ENCODE measurements at places on chromosomes 4 and X.

- DNase-seq: no peak
These were observed 11.8 kb downstream of the CASP6 start for GRCh38 chr4:109691411-109691920.

DNA sequence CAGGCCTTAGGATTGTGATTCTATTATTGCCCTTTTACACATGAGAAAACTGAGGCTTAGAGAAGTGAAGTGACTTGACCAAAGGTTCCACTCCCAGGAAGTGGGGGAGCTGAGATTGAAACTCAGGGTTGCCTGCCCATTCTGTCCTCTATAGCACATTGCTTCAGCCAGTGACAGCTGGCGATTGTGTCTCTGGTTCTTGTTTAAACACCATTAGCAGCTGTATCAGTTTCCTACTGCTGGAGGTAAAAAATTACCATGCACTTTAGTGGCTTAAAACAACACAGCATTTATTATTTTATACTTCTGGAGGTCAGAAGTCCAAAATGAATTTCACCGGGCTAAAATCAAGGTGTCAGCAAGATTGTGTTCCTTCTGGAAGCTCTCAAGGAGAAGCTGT is 205.8 kb upstream of the MAMLD1 start:
- peak; percentile 6 for DNase-seq

GRCh38 chrX:63283348-63283747 is 67.8 kb downstream of the SPIN4 start:
- no peak for DNase-seq

GRCh38 chr4:182741914-182742313 is 175.3 kb downstream of the DCTD start:
- no peak for DNase-seq

GRCh38 chr4:97987019-97987648 is 156.1 kb downstream of the STPG2 start:
- DNase-seq: no peak

DNA sequence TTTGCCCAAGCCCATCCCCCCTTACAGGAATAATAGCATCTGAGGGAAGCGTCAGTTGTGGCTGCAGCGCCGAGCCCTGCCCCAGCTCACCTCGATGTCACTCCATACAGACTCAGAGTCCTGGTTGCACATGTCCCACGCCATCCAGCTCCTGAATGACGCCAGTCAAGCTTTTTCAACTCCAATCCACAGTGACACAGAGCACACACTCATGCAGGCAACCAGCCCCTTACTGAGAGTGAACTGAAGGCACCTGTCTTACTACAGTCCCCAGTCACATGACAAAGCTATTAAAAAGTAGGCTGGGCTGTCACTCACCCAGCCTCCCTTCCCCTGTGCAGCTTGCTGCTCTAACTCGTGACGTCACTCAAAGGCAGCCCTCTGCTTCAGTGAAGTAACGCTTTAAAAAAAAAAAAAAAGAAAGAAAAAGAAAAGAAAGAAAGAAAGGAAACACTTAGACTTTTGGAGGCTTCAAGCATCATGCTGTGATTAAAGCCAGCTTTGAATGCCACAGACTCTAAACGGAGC is at the start of gene PPARGC1A:
TSS of gene PPARGC1A (minus strand) at position 234 of the 528 bp plus-strand sequence. CDS start at position 144, 90 bp downstream.
- DNase-seq: peak; percentile 89

GRCh38 chr4:124883632-124884031 is 171.1 kb upstream of the ANKRD50 start:
- DNase-seq: no peak
